ENCODE measurements at places on chromosomes 3 and 15.
A peak's percentile ranks its signal among the peaks of the same experiment; 100 is the strongest.

DNA sequence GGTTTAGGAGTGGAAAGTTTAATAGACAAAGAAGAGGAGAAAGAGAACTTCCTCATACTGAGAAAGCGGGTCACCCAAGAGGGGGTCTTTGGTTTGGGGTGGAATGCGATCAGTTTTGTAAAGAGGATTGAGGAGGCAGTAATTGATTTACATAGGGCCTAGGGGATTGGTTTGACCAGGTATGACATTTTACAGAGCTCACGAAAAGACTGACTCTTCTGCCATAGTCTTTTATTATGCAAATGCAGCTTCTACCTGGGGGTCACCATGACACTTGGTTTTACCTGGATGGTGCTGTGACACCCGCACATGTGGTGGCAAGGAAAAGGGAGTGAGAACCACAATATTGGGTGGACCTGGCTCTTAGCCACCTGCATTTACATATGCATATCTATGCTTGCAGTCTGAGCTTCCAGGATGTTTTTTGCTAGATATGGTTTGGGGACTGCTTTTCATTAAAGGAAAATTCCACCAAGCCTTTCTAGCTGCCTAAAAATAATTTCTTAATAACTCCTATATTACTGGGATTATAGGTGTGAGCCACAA lies 6.9 kb upstream of the NME9 start:
- DNase-seq = no peak

- DNase-seq = no peak
These were observed 1.8 kb downstream of the RBMS3 start for GRCh38 chr3:29282427-29283230.

- no peak for DNase-seq
These were observed 336.9 kb downstream of the SLC9A9 start for GRCh38 chr3:143511174-143511879.

DNA sequence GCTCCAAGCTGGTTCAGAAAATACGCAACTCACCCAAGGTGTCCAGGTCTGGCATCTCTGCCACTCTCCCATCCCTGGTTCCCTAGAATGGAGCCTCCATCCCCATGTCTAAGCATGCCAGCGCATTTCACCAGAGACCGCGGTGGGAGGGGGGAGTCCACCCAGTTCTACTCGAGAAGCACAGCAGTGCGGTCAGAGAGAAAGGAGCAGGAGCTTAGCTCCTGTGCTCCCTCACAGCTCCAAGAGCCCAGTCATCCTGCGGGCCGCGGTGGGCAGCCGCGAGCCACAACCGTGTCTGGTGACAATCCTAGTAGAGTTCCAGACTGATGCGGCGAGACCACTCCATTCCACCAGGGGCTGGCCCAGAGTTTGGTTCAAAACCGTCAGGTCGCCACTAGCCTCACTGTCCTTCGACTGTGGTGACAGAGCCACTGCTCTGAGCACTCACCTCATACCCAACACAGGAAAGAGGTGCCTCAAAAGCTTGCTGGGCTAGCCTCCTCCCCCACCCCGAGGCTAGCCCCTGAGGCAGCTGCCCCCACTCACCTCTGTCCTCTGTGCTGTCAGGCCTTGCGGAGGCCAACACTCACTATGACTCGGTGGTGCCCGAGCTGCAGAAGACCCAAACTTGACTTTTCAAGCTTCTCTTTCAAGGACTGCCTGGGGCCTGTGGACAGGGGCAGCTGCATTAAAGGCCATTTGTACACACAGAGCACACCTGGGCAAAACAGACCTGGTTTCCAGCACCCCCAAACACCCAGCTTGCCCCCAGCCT lies 185.4 kb downstream of the XXYLT1 start:
- DNase-seq = no peak

GRCh38 chr3:30615615-30616346 lies 9.4 kb downstream of the TGFBR2 start:
- DNase-seq = no peak

DNA sequence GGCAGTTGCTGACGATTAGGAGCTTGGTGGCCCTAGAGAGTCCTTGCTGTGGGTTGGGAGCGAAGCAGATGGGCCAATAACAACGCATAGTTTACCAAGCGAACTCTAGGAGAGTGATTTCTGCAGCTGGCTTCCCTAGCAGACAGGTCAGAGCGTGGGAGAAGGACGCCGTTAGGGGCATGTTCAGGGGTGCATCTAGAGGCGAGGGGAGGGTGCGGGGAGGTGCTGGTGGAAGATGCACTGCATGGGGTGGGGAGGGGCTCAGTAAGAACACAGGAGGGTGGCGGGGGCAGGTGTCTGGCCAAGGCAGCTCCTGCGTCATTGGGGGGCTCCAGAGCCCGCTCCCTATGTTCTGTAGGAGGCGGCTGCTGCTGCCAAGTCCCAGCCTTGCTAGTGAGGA lies 8.9 kb downstream of the APBA2 start:
- DNase-seq = no peak

GRCh38 chr3:186815435-186815834 lies 9.2 kb upstream of the RFC4 start:
- no peak for DNase-seq

- DNase-seq = peak; percentile 84
These were observed 277.3 kb upstream of the NR2F2 start for GRCh38 chr15:96053031-96053780.

DNA sequence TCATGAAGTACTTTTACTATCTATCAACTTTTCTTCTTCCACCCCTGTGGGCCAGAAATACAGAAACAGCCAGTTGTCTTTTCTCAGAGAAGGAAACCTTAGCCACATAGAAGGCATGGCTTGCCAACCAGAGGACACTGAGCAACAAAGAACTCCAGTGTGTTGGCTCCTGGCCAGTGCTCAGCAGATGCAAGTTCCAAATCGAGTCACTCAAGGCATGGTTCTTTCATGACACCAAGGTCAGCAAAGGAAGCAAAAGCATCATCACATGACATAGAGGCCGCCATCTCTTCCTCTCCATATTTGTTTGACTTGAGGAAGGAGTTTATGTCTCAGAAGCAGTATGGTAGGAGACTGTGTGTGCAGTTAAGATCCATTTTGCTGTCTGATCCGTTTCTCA lies 92.2 kb downstream of the MYLK start:
- no peak for DNase-seq

GRCh38 chr3:80677796-80678195 lies 910.0 kb upstream of the ROBO1 start:
- no peak for DNase-seq

DNA sequence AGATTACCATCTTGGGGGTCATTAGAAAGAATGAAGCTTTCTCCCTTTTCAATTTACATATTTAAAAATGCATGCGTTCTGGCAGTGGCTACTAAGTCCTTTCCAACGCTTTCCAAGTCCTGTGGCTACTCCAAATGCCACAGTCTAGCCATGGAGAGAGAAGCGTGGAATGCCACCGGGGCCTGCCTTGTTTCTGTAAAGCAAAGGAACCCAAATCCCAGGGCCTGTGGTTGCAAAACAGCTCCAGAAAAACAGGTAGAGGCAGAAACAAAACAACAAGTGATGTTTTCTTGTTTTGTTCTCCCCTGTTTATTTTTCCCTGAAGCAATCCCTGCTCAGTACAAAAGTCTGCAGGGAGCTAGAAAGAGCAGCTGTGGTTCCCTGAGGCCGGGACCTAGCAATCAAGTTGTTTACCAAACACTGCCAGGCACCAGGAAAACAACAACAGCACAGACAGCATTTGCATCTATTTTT lies 85.5 kb downstream of the FOXP1 start:
- DNase-seq = no peak

- no peak for DNase-seq
These were observed 44.6 kb downstream of the RFX7 start for GRCh38 chr15:56199038-56199437.

- DNase-seq = no peak
These were observed 22.7 kb upstream of the IGF2BP2 start for GRCh38 chr3:185847506-185847905.

DNA sequence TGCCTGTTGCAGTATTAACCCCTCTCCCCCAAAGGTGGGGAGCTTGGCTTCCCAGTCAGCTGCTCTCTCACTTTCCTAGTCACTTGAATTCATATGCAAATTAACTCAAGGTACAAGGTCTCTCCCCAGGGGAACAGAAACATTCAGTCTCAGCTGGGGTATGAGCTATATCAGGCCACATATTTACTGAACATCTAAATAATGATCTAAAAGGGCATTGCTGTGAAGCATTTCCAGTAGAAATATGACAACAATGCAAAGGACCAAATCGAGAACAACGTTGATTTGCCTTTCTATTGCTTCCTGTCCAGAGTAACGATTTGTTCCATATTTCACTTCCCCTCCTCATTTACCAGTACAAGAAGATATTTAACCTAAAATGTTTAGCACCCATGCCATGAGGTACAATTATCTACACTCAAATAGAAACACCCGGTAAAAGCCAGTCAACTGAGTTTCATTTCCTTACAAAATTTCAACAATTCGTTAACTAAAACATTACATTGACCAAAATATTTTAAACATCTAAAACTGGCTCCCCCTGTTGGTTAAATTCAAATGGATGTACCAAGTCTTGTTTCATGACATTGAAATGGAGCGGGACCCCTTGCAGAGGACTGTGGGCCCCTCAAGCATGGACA lies 36.5 kb upstream of the KLHL6 start:
- no peak for DNase-seq

- no peak for DNase-seq
These were observed 41.9 kb downstream of the FMN1 start for GRCh38 chr15:33152502-33153109.

- peak; percentile 90 for DNase-seq
These were observed 20.6 kb upstream of the EPHB3 start for GRCh38 chr3:184540777-184541681.

GRCh38 chr15:67140078-67140833 lies 74.9 kb downstream of the SMAD3 start:
- no peak for DNase-seq

DNA sequence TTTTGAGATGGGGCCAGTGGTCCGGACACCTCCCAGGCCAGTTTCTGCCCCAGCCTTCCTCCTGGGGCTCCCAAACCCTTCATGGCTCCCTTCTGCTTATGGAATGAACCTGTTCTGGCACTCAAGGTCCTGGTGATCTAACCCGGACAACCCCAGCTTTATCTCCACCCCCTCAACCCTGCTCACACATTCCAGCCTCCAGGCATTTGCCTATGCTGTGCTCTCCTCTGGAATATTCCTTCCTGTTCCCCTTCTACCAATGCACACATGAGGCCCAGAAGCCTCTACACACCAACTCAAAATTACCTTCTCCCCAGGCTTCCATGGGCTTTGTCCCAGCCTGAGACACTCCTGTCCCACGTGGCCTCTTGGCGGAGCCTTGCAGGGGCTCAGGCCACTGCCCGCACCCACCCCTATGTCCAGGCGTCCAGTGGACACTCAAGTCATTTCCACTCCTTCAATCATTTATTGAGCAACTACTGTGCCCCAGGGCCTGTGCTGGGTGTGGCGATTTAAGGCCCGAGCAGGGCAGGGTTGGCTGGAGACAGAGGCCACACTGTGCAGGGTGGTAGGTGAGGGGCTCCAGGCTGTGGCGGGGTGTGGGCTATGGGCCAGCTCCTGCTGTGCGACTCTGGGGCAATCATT lies 18.8 kb downstream of the PLXND1 start:
- no peak for DNase-seq

- no peak for DNase-seq
These were observed 1238.9 kb upstream of the ALCAM start for GRCh38 chr3:104127830-104128229.

GRCh38 chr3:196280689-196281440 lies 6.7 kb downstream of the PCYT1A start:
- DNase-seq = no peak

DNA sequence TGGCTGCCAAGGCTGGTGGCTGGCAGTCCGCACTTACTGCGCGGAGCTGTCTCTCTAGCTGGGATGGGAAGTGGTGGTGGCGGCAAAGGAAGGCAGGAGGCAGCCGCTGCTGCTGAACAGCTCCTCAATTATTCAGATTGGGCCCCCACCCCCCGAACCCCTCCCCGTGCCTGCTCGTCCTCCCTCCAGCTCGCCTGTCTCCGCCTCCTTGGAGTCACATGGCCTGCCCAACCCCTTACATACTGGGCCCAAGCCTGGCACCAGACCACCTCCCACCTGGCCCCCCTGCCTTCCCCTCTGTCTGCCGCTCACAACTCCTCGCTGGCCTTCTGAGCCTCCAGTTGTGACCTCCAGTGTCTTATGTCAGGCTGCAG lies at the start of gene SLC7A14:
Gene SLC7A14, minus strand, starts transcription at position 139 of the 374 bp plus-strand sequence. CDS start 59,139 bp downstream, outside the sequence.
- peak; percentile 49 for DNase-seq

DNA sequence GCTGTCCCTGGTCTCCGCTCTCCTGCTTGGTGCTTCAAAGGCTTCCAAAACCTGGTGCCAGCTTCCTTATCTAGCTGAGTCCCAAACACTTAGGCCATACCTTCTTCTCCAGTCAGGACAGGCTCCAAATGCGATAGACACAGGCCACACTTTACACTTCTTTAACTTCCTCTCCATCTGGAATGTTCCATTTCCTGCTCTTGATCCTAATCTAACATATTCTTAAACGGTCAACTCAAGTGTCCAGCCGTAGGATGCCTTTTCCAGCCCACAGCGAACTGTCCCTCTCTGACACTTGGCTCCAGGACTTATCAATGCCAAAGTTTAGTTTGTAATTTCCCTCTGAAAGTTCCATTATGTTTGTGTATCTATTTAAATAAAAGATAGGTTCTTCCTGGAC lies 19.2 kb upstream of the PLA2G4F start:
- DNase-seq = no peak

DNA sequence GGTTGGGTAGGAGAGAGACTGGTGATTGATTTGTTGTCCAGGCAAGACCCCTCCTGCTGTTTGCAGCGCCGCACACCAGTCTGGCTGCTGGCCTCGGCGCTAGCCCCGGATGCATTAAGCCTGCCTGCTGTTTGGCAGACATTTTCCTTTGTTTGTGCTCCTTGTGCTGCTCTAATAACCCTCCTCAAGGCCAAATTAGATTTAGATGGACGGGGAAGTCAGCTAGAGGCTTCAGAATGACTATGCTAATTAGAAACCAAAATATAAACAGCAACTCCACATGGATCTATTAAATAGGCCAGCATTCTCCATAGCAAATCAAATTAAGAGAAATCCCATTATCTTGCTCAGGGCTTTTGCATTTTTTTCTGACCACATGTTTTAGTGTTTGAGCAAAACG lies 445.2 kb downstream of the SQOR start:
- DNase-seq = no peak

- no peak for DNase-seq
These were observed 290.3 kb downstream of the ZBTB20 start for GRCh38 chr3:114856835-114857234.

GRCh38 chr15:49215768-49216739 lies 46.0 kb downstream of the GALK2 start:
- peak; percentile 38 for DNase-seq

- no peak for DNase-seq
These were observed 200.7 kb downstream of the KCNH8 start for GRCh38 chr3:19348941-19349564.

- DNase-seq = no peak
These were observed at the start of gene ZIC1 for GRCh38 chr3:147409143-147410115. Gene ZIC1, plus strand, starts transcription at chr3:147409365. Its CDS starts 748 bp downstream, at chr3:147410113.

- no peak for DNase-seq
These were observed 77.4 kb upstream of the SELENOK start for GRCh38 chr3:53969086-53969485.

DNA sequence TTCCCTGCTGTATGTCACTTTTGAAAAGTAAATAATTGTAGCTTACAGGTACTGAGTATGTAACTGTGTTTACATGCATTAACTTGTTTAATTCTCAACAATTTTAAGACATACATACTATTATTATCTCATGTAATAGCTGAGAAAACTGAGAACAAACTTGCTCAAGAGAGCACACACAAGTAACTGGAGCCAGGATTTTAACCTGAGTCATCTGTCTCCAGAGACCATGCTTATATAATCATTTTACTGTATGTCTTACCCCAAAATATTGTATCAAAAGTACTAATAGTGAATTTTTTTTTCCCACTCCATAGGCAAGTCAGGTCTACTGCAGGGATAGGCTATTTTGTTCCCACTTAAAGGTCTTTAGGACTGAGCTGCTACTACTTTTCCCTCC lies 95.4 kb downstream of the FEZF2 start:
- DNase-seq = no peak

- DNase-seq = no peak
These were observed 452.1 kb upstream of the RASGRP1 start for GRCh38 chr15:39016706-39017105.

Measured in NCI-H1105 (cell line).